ENCODE measurements at places on chromosomes 5 and 9.

DNA sequence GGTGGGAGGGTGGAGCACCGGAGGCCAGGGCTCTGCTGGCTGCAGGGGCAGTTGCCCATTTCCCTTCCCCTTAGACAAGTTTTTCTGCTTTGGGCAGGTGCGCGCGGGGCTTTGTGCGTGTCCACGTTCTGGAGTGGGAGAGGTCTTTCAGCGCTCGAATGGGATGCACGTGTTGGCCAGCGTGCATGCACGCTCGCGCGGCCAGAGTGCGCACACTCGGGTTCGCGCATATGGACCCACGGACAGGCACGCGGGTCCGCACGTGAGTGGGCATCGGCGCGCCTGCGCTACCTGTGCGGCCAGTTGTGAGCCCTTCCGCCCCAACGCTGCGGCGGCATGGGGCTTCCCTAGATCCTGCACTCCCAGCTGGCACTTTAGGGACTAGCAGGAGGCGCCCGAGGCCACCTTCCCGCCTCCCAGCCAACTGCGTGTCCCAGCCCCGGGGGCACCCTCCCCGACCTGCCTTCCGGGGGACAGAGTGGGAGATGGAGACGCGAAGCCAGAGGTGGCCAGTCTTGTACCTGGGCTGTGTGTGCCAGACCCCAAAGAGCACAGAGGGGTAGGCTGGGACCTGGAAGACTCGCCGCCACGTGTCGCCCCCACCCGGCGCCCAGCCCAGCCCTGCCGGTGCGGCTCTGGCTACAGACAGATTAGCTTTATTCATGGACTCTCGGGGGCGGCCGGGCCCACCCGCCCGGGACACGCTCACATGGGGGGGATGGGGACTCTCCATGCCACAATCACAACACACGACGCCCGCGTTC is 9.8 kb upstream of the GPRIN1 start:
- no peak for DNase-seq

- no peak for DNase-seq
These were observed 16.8 kb downstream of the SKP2 start for GRCh38 chr5:36168737-36169136.

DNA sequence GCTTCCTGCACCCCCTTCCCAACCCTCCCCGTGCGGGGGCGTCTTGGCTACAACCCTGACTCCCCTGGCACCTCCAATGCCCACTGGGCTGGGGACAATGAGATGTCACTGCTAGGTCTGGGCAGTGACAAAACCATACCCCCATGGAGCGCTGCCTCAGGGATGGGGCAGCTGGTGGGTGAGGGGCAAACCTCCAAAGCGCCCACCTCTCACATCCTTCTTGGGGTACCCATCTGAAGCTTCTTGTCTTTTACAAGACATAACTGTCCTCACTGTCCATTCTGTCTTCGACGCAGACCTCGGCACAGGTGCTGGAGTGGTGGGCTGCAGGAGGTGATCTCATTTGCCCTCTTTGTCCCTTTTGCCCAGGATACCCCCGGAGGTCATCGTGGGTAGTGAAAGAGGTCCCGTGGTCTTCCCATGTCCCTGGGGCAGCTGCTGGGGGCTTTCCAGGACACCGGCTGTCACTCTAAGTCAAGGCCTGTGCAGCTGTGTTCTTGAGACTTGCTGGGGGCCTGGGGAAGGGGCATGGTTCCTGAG is 27.8 kb upstream of the CSF1R start:
- DNase-seq, result no peak

DNA sequence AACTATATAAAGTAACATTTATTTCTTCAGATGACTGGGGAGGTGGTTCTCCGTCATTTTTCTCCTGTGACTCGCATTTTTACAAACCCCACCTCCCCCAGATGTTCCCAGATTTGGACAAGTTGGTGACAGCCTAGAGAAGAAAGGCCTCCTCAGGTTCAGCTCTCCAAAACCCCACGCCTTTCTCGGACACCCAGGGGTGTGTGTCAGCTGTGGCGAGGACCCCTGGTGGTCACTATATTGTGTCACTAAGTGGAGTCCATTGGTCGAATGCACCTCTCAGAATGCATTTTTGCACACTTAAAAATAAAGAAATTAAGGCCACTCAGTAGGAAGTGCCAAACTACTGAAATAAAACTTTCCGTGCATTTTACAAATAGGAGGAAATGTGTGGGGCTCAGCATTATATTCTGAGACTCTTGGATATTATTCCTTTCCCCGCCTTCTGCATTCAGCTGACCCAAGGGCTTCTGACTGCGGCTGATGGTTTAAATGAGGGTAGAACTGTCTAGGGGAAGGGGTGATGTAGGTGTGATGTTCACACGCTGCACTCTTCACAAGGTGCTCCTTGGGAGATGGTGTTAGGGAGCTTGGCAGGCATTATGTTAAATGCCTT is 47.6 kb downstream of the ACO1 start:
- peak; percentile 39 for DNase-seq

DNA sequence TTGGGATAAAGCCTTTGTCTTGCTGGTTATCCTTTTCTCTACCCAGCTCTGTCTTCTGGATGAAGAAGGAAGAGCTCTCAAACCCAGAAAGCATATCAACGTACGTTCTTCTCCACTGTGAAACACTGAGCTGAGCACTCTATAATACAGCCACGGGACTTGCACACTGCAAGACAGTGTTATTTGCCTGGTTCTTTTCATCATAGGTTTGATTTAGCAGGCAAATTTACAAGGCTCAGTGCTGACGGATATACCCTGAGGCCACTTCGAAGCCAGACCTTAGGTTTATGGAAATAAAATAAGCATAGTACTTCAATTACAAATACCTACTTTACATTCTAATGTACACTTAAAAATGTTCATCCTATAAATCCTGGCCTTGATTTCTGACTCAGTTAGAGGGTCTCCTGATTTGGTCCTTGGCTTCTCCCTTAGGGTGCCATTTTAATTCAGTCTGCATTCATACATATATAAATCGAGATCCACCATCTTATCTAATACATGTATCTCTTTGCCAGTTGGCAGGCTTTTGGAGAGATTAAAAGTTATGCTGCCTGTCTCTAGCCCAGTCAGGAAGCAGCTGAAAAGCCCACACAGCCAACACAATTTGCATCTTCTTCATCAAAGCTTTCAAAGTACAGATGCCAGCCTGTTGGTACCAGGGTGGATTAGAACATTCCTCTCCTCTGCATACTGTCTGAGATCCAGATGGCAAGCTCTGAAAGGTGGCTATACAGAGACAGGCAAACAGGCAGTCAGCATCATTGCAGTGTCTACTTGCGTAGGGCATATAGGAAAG is 194.4 kb downstream of the DEPDC1B start:
- no peak for DNase-seq

DNA sequence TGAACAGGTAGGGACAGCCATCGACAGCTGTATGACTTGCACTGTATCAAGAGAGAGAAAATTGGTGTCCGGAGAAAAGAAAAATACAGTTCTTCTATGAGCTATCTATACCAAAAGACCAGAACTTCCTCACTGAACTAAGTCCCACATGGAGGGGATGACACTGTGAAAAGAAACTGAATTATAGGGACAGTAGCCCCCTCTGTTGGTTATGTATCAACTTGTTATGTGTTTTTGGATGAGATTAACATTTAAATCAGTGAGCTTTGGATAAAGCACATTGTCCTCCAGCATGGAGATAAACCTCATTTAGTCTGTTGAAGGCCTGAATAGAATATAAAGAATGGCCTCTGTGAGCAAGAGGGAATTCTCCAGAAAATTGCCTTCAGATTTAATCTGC is 176.6 kb upstream of the SH3GL2 start:
- no peak for DNase-seq

- no peak for DNase-seq
These were observed 30.0 kb downstream of the RBM27 start for GRCh38 chr5:146233441-146233840.

Measured in activated CD4-positive, alpha-beta T cell treated with anti-CD3 and anti-CD28 coated beads, Interleukin-2, amount 50 U/mL, for 48 hours (primary cell).